ELR (cell line): ENCODE measurements at places on chromosomes 5 and 9.
A peak's percentile ranks its signal among the peaks of the same experiment; 100 is the strongest.

GRCh38 chr5:115022303-115022702, 147.4 kb downstream of the TRIM36 start:
- DNase-seq, result peak; percentile 34

DNA sequence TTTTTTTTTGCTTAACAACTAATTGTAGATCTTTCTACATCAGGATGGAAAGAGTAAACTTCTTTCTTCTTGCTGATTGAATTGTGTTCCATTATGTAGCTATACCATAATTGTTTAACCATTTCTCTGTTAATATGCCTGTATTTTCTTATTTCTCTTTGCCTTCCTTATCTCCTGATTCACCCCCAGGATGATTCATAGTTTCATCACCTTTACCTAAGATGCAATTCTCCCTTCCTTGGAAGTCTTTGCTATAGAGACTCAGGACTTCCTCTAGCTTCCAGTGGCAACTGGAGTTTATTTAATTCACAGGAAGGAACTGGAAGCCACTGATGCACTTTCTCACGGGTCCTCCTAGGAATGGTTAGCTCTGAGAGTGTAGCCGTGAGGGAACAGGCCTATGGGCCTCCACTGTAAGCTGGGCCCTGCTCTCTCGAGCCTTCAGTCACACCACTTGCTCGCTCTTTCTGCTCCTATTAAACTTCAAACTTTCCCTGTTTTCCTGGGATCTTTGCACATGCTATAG, 83.1 kb downstream of the FGF1 start:
- DNase-seq, result peak; percentile 57

DNA sequence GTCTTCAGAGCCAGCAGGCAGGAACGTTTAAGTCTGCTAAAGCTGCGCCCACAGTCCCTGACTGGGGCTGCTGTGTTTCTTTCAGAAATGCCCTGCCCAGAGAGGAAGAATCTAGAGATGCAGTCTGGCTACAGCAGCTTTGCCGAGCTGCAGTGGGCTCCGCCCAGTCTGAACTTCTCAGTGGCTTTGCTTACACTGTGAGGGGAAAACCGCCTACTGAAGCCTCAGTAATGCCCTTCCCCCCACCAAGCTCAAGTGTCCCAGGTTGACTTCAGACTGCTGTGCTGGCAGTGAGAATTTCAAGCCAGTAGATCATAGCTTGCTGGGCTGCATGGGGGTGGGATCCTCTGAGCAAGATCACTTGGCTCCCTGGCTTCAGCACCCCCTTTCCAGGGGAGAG, 78.4 kb downstream of the SREK1 start:
- no peak for DNase-seq

- no peak for DNase-seq
These were observed 503.8 kb downstream of the IRX1 start for GRCh38 chr5:4099386-4099785.

- DNase-seq, result no peak
These were observed 268.6 kb downstream of the FAM114A2 start for GRCh38 chr5:153770066-153770465.

DNA sequence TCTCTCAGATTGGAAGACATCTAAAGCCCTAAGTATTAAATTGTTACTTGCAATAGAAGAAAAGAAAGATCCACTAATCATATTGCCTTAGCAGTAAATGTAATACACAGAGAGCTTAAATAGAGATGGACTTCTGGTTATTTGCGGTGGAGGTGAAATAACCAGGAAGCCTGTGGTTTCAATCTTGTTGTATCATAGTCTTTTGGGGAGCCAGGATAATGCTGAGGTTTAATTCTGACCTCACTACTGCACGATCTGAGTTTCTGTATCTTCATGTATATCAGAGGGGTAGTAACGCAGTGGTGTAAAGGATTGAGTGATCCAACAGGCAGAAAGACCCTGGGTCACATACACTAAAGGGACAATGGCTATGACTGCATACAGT, 71.7 kb downstream of the ANKRD55 start:
- DNase-seq, result no peak

DNA sequence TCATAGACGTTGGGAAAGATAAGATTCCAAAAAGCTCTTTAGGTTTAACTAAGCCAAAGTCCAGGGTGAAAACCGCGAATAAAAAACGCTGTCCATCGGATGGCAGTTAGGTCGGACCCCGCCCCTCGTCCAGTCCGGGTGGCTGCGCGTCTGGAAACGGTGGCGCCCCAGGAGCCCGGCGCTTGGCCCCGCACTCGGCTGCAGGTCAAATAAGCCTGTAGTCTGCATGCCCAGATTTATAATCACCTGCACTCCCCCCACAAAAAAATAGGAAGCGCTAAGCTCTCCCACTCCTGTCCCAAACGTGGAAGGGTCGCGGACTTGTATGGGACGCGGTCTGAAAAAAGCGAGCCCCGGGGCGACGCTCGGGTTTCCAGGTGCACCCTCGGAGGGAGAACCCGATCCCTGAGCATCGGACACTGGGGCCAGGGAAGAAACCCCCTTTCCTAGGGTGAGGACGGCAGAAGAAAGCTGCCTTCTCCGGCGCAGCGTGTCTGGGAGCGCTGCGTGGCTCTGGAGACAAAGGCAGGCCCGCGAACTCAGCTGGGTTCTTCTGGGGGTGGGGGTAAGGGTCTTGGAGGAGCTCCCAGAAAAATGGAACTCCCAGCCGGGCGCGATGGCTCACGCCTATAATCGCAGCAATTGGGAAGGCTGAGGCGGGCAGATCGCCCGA, 923 bp upstream of the ZBTB5 start:
- DNase-seq, result peak; percentile 90

GRCh38 chr5:31845361-31845760, 206.4 kb downstream of the PDZD2 start:
- DNase-seq, result no peak

GRCh38 chr5:89003563-89004036, 120.6 kb upstream of the MEF2C start:
- no peak for DNase-seq

DNA sequence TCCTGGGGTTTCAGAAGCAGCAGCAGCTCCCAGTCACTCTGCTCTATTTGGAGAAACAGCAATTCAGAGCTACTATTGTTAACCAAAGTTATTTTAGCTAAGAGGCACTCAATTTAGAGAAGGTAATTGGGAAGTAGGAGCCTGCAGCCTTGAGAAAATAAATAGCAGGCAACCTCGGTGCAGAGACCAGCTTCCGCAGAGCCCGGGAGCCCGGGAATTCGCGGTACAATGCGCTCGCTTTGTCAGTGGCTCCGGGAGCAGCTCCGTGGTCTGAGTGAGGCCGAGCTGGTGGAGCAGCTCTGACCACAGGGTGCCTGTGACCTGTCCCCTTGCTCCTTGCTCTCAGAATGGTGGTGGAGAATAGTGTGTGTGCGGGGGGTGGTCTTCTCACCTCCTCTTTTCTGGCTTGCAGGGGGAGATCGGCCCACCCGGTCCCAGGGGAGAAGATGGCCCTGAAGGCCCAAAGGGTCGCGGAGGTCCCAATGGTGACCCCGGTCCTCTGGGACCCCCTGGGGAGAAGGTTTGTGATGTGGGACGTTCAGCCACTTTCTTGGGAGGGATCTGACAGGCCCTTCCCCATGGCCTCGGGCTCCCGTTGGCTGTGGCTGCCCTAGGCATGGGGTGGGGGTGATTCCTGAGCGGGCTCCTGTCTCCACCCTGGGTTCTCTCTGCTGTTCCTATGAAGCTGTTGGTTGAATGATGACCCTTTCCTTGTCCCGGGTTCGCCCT, 95.9 kb upstream of the FCN2 start:
- DNase-seq, result no peak

- peak; percentile 45 for DNase-seq
These were observed 2.8 kb upstream of the HBEGF start for GRCh38 chr5:140349244-140349643.

DNA sequence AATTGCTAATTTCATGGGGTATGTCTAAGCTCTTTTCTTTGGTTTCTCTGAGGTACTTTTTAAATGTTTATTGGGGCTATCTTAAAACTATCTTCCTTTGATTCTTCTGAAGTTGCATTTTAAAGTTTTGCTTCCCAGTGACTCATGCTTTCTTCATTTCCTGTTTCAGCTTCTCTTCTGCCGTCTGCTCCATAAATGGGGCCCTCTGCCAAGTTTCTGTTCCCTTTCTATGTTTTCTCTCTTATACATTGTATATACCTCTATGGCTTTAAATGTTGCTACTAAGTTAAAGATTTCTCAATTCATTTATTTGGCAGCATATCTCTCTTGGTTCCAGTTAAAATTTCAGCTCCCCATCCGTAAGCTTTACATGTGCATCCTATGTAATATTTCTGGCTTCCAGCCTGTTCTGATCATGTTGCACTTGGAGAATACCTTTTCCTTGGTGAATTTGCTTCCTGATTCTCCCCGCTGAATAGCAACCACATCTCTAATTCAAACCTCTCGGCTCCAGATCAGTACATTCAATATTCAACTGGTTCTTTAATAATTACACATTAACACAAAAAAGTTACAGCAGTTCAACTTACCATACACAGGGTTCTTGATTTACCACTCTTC, 125.3 kb downstream of the ST8SIA4 start:
- DNase-seq, result peak; percentile 89

- no peak for DNase-seq
These were observed 122.2 kb downstream of the TRPM6 start for GRCh38 chr9:74765481-74765971.

- peak; percentile 83 for DNase-seq
These were observed 6.1 kb downstream of the ZDHHC21 start for GRCh38 chr9:14687042-14687719.

GRCh38 chr9:19620326-19620725, 168.5 kb downstream of the SLC24A2 start:
- no peak for DNase-seq

GRCh38 chr9:114852050-114852594, 46.3 kb upstream of the TNFSF15 start:
- DNase-seq, result no peak

DNA sequence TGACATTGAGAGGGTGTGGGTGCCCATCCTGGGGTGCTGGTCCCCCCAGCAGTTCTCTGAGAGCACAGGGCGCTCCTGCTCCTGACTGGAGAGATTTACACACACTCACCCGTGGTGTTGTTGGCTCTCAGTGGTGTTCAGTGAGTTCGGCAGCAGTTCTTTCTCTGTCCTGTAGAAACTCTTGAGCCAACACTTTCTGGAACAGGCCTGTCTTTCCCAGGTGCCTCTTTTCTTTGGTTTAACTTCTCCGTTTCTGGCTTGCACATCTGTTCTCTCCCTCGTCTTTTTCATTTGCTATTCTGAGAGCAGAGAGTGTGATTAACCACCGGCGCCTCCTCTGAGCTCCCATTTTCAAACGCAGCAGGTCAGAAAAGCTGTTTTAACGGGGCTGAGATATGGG, 284.5 kb downstream of the IRX2 start:
- no peak for DNase-seq

DNA sequence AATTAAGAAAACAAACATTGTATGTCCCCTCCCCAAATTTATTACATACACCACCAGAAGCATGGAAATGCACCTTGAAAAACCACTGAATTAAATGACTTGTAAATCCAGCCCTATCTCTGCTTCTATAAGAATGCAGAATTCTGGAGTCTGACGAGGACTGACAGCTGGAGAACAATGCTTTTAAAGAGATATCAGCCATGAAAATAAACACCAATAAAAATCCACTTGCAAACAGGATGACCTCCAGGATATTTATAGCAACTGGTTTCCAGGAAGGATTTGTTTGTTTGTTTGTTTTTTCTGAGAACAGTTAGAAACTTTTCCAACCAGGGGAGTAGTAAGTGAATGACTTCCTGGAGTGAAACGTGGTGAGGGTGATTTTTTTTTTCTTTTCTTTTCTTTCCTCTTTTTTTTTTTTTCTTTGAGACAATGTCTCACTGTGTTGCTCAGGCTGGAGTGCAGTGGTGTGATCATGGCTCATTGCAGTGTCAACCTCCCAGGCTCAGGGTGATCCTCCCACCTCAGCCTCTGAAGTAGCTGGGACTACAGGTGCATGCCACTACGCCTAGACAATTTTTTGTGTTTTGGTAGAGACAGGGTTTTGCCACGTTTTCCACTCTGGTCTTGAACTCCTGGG, 38.7 kb upstream of the SLC36A1 start:
- DNase-seq, result no peak

- DNase-seq, result no peak
These were observed 16.8 kb downstream of the FRMD3 start for GRCh38 chr9:83521411-83521810.

GRCh38 chr9:98083566-98084183, 27.1 kb downstream of the NANS start:
- no peak for DNase-seq

DNA sequence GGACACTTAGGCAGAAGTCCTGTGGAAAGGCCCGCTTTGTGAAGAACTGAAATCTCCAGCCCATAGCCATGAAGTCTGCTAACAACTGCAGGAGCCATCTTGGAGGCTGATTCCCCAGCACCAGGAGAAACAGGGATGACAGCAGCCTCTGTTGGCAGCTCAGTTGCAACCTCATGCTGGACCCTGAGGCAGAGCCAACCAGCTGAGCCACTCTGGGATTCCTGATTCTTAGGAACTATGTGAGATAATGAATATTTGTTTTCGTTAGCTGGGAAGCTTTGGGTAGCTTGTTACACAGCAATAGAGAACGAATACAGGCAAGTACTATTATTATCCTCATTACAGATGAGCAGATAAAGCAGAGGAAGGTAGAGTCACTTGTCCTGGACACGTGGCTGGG, 210.5 kb upstream of the ANKH start:
- no peak for DNase-seq

DNA sequence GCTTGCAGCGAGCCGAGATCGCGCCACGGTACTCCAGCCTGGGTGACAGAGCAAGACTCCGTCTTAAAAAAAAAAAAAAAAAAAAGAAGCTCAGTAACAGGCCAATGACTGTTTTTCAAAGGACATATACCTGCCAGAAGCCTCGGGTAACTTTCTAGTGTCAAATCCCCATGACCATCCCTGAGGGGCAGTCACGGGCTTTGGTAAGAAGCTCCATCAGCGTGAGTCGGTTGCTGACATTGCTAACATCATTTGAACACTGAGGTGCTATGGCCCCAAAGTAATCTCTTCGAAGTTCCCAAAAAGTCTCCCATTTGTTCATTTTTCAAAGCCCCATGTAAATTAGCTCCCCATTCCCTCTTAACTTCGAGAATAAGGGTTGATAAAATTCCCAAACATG, 11.6 kb downstream of the NAIP start:
- DNase-seq, result no peak

DNA sequence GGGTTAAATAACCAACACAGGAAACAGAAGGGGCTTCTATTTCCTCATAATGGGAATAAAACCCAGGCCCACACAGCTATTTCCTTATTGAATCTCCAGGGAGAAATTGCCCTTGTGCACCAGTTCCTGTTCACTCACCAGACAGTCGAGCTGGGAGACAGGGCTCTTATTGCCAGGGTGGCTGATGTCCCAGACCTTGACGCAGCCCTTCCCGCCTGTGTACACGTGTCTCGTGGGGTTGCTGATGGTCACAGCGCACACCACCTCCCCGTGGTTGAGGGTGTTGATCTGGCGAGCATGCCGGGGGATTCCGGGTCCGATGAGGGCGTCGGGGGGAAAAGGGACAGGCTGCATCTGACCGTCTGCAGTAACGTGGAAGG, 96.5 kb downstream of the TLE1 start:
- DNase-seq, result no peak

DNA sequence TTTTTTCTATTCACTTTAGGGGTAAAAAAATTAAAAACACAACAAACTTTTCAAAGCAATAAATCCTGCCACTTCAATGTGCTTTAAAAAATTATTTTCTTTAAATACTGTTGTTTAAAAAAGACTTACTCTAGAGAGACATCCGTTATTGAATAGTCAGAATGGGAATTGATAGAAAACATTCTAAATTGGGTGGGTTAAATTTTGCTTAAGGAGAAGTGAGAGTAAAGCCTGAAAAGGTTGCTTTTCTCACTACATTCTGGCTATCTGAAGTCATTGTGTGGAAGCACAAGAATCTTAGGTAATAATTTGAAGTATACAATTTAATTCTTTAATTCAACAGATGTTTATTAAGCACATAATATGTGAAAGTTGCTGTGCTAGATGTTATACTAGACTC, 509.3 kb downstream of the NR2F1-AS1 start:
- no peak for DNase-seq
